ENCODE measurements at places on chromosomes 7 and 10. TPM values are rescaled to one million over a fixed set of nuclear protein-coding genes. Genes with fewer than 3 reads are reported as not detected.

CHAT gene
- not detected for total RNA-seq

GRCh38 chr7:127887631-127888030 is 143.6 kb downstream of the LRRC4 start:
- H3K4me1 ChIP-seq = peaks cover 72% of the 10 kb centered on the region
- no peak overlapping the region for H3K27ac ChIP-seq
- no peak overlapping the region for H3K4me3 ChIP-seq
- peaks cover 1% of the 10 kb centered on the region for H3K27me3 ChIP-seq

DNA sequence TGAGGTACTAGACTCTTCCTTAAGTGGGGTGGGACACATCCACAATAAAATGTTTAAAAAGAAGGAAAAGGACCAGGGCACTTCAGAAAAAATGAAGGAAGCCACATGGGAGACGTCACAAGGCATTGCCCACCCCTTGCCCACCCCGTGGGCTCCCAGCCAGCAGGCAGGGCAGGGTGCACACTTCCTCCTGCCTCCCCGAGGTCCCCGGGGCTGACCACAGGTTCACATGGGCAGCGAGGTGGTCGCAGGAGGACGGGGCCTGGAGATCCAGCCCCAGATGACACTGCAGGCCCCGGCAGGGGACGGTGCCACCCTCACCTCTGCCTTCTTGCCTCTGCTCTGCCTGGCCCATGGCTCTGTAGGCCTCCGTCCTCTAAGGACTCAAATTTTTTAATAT is 45.6 kb downstream of the PWWP2B start:
- H3K27me3 ChIP-seq = no peaks in the 10 kb centered on the region
- peaks cover 4% of the 10 kb centered on the region for H3K36me3 ChIP-seq
- H3K4me3 ChIP-seq = no peak overlapping the region
- H3K27ac ChIP-seq = no peak overlapping the region
- peaks cover 4% of the 10 kb centered on the region for H3K4me1 ChIP-seq

DNA sequence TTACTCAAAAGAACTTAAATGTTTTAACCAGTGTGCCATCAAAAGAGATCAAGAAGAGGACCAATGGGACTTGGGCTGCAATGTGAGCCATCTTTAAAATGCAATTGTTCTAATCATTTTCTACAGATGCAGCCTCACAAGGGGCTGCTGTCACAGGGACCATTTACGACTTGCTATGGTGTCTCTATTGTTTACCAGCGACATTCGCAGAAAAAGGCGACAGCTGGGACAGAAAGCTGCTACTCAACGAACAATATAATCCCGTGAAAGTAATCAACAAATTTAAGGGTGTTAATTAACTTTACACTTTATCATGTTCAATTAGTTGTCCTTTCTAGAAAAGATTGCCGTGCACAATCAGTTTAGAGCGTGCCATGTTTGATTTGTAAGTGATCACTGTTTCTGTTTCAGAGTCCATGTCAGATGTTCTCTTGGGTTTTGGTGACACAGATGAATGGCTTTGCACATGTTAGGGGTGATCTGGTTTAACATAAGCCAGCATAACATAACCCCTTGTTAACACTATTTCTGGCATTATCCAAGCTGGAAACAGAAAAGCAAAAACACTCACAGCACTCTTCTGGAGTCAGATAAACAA is 110.8 kb downstream of the HIBADH start:
- H3K27ac ChIP-seq = no peak overlapping the region
- no peaks in the 10 kb centered on the region for H3K27me3 ChIP-seq
- no peak overlapping the region for H3K4me3 ChIP-seq
- H3K4me1 ChIP-seq = peaks cover 12% of the 10 kb centered on the region
- DNase-seq = no peak
- 0 out of 2 replicates have a peak, but pooled peaks cover 7% of the 10 kb centered on the region for H3K36me3 ChIP-seq

GRCh38 chr10:1175956-1176565 is 119.9 kb downstream of the WDR37 start:
- no peak overlapping the region for H3K4me3 ChIP-seq
- H3K27ac ChIP-seq = no peak overlapping the region
- peaks cover 21% of the 10 kb centered on the region for H3K27me3 ChIP-seq
- H3K4me1 ChIP-seq = peaks cover 8% of the 10 kb centered on the region
- no peak for DNase-seq

PLCE1 gene
- total RNA-seq = 0.46 TPM

NUPR2 gene
- total RNA-seq = not detected

TDRD1 gene
- not detected for total RNA-seq

GCK gene
- total RNA-seq = 0.11 TPM
